Forelimb muscle (tissue), 1 donor: ENCODE measurements at places on chromosomes 2 and 18. TPM values are rescaled to one million over a fixed set of nuclear protein-coding genes. Genes with fewer than 3 reads are reported as not detected.

GRCh38 chr2:52144590-52144989, 1112.7 kb upstream of the NRXN1 start:
- DNase-seq: no peak

GRCh38 chr2:84126530-84126929, 332.6 kb downstream of the SUCLG1 start:
- no peak for DNase-seq

GRCh38 chr2:82062463-82062862, 1757.9 kb upstream of the LRRTM1 start:
- DNase-seq: no peak

- no peak for DNase-seq
Measured at GRCh38 chr2:46878886-46879285, 36.7 kb downstream of the MCFD2 start.

GRCh38 chr2:30541680-30542079, 94.6 kb downstream of the LCLAT1 start:
- DNase-seq: no peak

- DNase-seq: no peak
Measured at GRCh38 chr2:143611336-143611735, 482.1 kb downstream of the ARHGAP15 start.

DNA sequence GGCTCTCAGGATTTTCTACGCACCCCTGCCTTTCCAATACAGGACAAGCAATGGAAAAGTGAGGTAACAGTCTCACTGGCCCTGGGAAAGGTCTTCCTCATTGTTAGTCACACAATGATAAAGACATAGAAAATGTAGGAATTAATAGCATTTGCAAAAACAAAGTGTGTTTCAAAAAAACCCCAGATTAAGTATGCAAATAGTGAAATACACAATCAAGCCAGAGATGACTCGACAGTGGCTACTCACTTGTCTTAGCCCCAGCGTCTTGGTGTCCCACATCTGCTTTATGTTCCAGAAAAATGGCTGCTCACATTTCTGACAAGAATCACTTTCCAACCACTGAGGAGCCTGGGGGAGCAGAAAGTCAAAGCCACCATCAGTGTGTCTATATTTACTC, 47.0 kb upstream of the AP1S3 start:
- DNase-seq: no peak

DNA sequence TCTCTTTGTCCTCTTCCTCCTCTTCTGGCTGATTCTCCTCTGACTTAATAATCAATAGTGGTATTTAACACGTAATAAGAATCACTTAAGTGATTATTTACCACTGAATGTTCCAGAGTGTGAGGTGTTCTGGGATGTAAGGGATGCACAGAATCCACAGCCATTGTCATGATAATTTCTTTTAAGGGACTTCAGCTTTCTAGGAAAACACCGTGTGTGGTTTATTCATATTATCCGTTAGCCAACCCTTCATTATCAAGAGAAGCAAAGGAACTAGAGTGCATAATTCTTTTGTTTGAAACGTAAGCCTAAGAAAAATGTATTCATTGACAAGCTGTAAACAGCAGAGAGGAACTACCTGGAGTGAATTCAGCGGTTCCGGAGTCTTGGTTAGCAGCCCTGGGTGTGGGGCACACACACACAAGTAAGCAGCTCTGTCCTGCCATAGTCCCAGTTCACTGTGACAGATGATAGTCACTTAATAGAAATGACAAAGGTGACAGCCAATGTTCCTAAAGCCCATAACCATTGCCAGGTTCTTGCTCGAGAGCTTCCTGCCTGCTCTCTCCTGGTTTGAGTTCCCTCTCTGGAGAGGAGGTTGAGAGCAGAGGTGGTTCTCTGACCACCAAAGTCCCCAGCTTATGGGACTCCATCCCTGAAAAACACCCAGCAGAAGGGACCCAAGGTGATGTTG, 101.9 kb downstream of the ACOXL start:
- DNase-seq: no peak

- no peak for DNase-seq
Measured at GRCh38 chr2:121966663-121967062, 211.2 kb downstream of the TSN start.

DNA sequence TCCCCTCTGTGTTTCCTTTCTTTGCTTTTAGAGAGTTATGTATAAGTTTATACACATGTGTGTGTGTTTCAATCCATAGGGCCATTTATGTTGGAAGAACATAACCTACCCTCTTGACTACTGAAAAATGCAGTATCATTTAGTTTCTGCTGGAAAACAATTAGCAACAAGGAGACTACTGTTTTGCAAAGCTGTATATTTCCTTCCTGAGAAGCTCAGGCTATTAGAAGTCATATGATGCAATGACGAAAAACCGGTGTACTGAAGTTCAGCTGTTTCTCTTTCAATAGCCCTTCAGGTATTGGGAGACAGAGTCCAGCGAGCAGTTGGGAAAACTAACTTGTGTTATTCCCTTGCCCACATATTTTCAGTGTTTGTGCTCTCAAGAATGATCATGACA, 447.7 kb upstream of the GYPC start:
- DNase-seq: no peak

- no peak for DNase-seq
Measured at GRCh38 chr2:55430211-55430975, 10.7 kb upstream of the CCDC88A start.

DNA sequence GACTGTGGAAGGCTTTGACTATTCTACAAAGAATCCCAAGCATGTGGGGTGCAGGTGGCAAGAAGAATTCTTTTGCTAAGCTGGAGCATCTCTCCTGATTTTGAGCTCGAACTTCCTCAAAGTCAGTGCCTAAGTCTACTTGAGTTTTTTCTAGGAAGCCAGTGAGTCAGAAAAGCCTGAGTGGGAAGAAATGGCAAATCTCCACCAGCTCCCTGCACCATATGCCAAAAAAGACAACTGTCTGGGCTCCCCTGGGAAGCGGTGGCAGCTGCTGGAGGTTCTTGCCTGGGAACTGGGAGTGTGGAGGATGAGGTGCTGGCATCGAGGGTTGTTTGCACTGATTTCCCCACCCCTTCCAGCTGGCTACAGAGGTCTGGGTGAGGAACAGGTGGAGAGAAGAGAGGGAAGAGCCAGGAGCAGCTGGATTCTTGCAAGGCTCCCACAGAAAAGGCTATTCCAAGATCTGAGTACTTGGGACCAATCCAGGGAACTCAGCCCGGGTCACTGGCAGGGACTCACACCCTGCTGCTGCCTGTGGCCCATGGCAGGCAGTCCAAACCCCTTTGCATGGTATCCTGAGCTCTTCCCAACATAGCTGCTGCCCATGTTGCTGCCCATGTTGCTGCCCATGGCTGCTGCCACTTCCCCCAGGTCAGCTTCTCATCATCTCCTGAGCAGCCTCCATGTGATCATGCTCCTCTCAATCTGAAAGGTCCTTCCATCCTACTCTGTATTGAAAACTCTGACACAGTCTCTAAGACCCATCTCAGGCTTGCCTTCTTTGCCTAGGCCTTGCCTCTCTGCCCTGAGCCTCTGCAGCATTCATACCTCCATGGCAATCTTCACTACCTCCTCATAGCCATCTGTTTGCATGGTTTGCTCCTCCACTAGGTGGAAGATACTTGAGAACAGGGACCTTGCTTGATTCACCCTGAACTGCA, 128.3 kb upstream of the SPATS2L start:
- DNase-seq: no peak

DNA sequence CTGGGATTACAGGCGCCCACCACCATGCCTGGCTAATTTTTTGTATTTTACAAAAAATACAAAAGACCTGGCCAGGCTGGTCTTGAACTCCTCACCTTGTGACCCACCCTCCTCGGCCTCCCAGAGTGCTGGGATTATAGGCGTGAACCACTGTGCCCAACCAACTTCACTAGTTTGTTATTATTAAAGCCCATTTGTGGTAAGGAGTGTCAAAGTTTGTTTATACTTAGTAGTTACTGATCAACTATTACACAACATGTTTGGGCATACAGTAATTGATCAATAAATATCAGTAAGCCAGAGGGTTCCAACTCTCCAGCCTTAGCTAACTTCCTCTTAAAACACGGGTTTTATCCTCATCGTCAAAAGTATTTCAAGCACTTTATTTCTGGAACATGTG, 67.5 kb upstream of the ZNG1B start:
- DNase-seq: no peak

DNA sequence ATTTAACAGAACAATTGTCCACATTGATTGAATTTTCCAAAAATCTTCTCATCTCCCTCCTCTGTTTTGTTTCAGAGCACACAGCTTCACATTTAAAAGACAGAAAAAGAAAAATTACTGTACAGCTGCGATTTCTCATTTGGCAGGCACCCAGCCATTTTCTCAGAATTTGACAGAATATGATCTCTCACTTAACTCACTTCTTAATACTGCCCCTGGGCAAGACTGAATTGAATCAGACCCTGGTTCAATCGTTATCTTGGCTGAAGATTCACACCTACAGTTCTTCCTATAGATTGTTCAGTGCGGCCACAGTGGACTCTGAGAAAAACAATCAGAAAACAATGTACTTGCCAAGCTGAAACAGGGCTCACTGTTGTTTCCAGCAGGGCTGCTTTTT, 90.2 kb upstream of the LHCGR start:
- DNase-seq: no peak

- no peak for DNase-seq
Measured at GRCh38 chr2:215841175-215841816, 172.1 kb downstream of the MREG start.

DNA sequence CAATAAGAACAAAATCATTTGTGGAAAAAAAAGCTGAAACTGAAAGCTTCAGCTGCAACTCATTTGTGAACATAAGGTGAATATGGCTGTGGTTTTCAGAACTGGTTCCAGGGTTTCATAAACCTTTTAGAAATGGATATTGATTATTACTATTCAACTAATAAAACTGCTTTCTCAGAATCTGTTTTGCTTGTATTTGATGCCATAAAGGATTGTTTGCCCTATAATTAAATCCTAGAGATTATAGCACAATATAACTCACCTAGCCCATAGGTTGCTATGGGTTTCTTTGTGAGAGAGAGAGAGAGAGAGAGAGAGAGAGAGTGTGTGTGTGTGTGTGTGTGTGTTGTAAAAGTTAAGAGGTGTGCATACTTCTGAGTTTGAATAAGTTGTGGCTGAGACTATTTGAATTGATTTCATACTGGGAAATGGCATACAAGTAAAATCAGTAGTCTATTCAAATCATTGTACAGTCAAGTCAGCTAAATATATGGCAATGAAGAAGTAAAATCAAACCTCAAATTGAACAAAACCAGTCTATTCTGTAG, 339.2 kb downstream of the ARHGAP15 start:
- no peak for DNase-seq

DNA sequence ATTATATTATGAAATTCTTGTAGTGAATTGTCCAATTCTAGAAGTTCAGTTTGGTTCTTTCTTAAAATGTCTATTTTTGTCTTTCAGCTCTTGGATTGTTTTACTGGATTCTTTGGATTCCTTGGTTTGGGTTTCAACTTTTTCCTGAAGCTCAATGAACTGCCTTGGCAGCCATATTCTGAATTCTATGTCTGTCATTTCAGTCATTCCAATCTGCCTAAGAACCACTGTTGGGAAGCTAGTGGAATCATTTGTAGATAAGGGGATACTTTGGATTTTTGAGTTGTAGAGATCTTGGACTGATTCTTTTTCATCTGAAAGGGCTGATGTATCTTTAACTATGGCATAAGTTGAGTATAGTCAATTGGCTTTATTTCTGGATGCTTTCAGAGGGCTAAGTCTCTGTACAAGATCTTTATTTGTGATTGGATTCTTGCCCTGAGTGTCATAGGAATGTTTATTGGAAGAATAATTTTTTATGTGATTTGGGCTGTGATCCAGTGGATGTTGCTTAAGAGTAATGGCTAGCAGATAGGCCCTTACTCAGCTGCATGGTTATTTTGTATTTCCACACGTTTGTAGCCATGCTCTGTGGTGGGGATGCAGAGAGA, 42.3 kb downstream of the SERPINB7 start:
- no peak for DNase-seq

DNA sequence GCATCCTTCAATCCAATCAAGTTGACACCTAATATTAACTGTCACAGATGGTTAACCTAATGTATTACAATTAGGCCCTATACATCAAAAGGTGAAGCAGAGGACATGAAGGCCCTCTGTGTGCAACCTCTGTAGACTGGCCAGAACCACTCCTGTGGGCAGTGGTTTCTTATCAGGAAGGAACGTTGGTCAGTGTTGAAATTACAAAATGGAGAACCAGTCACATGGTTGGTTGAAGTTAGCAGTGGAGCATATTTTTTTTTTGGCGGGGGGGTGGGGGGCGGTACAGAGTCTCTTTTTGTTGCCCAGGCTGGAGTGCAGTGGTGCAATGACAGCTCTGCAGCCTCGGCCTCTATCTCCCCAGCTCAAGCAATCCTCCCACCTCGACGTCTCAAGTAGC, 19.8 kb downstream of the RNU2-63P start:
- DNase-seq: no peak

GRCh38 chr2:241597561-241597960, 39.0 kb downstream of the BOK start:
- no peak for DNase-seq

GRCh38 chr2:196268538-196269338, 97.4 kb upstream of the STK17B start:
- no peak for DNase-seq

GRCh38 chr2:25829377-25829704, 48.9 kb downstream of the ASXL2 start:
- DNase-seq: no peak

The SERPINB10 gene
- polyA plus RNA-seq: 0.27 TPM

The POTEJ gene
- 0.06 TPM for polyA plus RNA-seq

The KCNK3 gene
- 1.6 TPM for polyA plus RNA-seq

The C2orf66 gene
- 0.14 TPM for polyA plus RNA-seq

The GRHL1 gene
- 0.83 TPM for polyA plus RNA-seq

The NOP58 gene
- 61.9 TPM for polyA plus RNA-seq

The CD226 gene
- 0.67 TPM for polyA plus RNA-seq

The STK11IP gene
- polyA plus RNA-seq: 17.8 TPM

The PDE1A gene
- polyA plus RNA-seq: 8.0 TPM

The CDK5R2 gene
- polyA plus RNA-seq: 0.29 TPM

The ATOH8 gene
- 21.1 TPM for polyA plus RNA-seq

The SMIM21 gene
- not detected for polyA plus RNA-seq
